ENCODE measurements at places on chromosomes 7 and 10.

DNA sequence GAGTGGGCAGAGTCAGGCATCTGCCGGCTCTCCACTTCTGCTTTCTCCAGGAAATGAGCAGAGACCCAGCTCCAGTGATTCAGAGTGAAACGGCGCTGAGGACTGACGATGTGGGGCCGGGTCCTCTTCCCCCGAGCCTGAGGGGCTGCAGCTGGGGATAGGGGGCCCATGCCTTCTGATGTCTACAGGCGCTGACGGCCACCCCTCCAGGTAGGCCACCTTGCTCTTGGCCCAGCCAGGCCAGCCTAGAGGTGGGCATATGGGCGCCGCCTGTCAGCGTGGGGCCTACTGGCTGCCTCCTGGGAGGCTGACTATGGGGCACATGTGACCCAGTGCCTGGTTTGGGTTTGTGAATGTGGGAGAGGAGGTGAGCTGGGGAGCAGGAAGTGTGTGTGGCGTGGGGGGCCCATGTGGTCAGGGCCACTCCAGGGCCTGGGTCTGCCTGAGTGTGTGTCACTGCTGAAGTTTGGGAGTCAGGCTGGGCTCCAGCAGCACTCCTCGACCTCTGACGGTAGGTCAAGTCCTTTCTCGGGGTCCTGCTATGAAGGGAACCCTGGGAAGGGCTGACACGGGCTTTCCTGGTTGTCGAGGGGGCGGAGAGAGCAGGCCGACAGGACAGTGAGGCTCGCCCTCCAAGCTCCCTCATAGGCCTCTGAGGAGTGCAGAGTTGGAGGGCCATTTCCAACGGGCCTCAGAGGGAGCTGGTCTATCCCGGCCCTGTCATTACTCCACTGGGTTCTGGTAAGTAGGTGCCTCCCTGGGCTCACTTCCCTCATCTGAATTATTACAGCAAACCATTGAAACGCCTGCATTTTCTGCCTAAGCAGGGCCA, at the start of gene WDFY4:
Gene WDFY4 (plus strand): TSS at position 82 of the 832 bp plus-strand sequence. CDS start 24,860 bp downstream, outside the sequence.
- DNase-seq = no peak

DNA sequence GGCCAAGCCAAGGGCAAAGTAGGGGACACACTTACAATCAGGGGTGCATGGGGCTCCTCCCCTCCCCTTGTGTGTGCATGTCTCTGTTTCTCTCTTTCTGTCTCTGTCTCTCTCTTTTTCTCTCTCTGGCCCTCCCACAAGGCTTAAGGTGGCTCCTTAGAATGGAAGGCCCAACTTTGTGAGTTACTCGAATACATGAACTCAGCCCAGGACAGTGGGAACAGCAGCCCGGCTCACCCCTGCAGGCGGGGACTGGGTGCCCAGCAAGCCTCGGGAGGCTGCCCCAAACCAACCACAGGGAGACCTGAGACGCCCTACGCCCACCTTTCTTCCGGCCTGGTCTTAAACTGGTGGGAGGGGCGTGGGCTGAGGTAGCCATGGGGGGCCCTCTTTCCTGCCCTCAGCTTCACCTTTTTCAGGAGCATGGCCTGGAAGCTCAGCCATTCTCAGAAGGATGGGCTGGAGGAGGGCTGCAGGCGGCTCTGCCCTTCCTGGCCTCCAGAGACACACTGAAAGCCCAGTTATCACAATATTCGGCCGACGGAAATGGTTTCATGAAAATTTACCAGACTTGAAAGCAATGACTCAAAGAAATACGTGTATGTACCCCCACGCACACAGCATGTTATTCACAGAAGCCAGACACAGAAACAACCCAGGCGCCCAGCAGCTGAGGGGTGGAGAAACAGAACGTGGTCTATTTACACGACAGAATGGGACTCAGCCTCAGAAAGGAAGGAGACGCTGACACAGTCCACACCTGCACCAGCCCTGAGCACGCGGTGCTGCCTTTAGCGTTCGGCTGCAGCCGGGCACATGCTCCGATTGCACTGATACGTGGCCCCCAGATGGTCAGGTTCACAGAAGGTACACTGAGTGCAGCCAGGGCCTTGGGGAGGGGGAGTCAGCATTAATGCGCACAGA, 229.5 kb downstream of the PTPRN2 start:
- no peak for DNase-seq

- no peak for DNase-seq
Measured at GRCh38 chr10:129839285-129840195, 124.5 kb downstream of the EBF3 start.

DNA sequence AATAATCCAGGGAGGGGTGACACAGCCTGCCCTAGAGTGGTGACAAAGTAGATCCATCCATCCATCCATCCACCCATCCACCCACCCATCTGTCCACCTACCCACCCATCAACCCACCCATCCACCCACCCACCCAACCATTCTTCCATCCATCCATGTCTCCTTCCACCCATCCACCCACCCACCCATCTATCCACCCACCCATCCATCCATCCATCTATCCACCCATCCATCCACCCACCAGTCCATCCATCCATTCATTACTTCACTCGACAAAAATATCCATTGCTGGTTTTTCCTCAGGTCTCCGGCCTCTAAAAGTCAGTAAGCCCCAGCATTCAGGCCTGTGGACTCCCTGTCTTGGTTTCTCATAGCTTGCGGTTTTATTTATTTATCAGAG, 12.5 kb upstream of the LIMK1 start:
- no peak for DNase-seq

DNA sequence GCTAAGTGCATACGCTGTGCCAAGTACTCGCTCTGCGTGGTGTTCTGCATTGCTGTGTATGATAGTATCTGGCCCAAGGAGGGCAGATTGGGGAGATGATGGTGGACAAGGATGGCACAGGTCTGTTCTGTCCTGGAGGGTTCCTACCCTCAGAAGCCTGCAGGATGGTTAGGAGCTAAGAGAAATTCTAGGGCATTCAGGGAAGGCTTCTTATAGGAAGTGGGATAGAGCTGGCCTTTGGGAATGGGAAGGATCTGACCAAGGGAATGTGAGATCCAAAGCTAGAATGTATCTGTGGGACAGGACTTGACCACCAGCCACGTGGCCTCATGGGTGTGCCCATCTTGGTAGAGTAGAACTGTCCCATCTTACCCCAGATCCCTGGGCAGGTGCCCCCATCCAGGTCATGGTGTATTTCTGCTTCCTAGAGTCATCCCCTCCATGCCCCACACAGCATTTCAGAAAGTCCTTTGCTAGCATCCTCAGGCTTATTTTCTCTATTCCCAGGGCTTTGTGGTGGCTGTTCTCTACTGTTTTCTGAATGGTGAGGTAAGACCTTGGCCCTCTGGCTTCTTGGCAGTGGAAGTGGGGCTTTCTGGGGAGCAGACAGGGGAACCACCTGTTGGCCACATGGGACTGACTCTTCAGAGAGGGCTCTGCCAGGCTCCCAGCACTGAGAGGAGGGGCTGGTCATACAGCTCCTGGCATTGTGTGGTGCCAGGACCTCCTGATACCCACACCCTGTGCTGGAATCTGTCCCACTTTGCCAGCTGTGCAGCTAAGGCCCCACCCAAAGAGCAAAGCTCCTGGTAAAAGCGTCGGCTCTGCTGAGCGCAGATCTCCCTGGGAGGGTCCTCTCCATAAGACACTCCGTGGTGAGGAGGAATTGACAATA, 52.5 kb downstream of the ADCYAP1R1 start:
- DNase-seq = no peak

DNA sequence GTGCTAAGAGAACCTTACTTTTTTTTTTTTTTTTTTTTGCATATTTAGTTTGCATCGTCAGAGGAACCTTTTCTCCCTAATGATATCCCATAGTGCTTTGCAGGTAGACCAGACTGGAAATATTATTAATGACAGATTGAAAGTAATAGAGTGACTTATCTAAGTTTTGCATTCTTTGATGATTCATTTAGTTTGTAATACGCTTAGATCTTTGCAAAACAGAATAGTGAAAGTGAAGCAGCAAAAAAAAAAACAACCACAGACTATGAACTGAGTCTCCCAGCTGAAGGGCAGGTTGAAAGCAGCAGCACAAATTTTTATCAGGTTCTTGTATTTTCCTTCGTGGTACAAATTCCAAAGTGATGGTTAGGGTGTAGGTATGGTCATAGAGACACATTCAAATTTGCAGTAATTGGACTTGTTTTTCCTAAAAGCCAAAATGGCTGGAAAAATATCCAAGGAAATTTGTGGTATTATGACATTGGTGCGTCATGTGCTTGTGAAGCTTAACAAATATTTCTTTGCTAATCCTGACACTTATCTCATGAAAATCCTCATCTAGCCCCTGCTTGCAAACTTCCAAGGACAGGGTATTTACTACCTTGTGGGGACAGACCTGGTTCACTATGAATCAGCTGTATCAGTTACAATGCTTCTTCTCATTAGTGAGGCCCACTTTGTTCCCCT, 81.8 kb upstream of the CREB5 start:
- no peak for DNase-seq

Data from epithelial cell of esophagus (primary cell).